ENCODE measurements at places on chromosomes 1 and 21.
A peak's percentile ranks its signal among the peaks of the same experiment; 100 is the strongest.

- DNase-seq: no peak
These were observed 65.2 kb downstream of the SIK1 start for GRCh38 chr21:43361493-43362296.

GRCh38 chr1:16927711-16928485 is 6.2 kb downstream of the CROCC start:
- DNase-seq: peak; percentile 30

- DNase-seq: no peak
These were observed 37.0 kb downstream of the DMAP1 start for GRCh38 chr1:44250068-44250781.

DNA sequence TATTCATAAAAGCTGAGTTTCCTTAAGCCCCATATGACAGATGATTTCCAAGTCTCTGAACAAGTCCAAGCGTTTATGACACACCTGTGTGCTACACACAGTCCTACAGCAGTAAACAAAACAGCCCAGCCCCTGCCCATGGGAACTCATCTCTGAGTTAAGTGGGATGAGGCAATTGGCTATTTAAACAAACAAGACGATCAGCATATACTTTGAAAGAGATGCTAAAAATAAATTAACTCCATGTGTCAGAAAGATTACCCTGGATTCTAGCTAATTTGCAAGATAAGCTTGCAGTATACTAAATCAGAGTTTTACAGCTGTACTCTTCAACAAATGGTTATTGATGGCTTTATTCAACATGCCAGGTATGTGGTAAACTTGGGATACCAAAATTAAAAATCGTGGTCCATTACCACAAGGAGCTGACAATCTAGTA is 7.0 kb downstream of the PSMG1 start:
- DNase-seq: no peak

GRCh38 chr21:45390831-45391742 is 13.9 kb upstream of the COL18A1 start:
- no peak for DNase-seq

DNA sequence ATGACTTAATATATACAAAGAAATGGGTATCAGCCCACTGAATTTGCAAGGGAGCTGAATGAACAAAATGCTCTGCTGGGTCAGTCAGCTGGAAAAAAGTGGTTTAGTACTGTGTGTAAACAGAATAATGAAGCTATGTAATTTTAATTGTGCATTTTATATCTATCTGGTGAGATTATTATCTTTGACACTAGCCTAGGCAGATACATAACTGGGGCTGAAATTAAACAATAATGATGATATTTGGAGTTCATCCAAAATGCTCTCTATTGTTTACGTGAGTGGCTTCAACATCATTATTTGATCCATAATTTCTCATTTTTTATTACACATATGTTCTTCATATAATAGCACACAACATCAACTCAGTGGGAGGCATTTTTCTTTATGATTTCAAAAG is 208.5 kb upstream of the SNX7 start:
- DNase-seq: no peak

DNA sequence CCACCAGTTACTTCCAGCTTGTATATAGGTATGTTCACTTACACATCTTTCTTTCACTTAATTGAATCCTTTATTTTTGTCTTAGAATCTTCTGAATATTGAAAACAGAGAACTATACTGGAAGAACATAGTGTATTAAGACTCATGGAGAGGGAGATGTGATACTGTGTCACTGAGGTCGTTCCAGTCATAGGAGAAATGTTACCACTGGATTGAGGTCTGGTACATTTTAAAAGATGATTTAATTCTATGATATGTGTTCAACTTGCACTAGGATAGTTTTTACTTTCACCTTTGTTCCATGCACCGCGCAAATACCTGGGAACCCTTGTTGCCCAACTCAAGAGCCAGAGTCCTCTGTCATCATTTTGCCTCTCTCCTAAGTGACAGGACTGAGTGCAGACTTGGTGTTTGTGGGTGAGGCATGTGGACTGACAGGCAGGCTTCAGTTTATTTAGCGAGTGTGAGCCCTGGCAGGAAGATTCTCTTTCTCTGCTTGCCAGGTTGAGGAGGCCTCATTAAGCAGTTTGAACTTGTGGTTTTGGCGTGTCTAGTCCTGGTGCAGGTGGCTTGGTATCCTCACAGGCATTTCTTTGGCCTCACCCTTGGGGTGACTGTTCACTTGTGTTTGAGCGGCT is 63.7 kb downstream of the DYRK1A start:
- DNase-seq: no peak

GRCh38 chr1:198714271-198714670 is 75.4 kb downstream of the PTPRC start:
- DNase-seq: no peak

- DNase-seq: no peak
These were observed 13.6 kb downstream of the EVA1C start for GRCh38 chr21:32426066-32426465.

GRCh38 chr1:248688527-248689298 is 13.9 kb downstream of the OR14I1 start:
- DNase-seq: no peak

GRCh38 chr1:169879034-169879840 is 14.5 kb downstream of the SCYL3 start:
- DNase-seq: no peak

DNA sequence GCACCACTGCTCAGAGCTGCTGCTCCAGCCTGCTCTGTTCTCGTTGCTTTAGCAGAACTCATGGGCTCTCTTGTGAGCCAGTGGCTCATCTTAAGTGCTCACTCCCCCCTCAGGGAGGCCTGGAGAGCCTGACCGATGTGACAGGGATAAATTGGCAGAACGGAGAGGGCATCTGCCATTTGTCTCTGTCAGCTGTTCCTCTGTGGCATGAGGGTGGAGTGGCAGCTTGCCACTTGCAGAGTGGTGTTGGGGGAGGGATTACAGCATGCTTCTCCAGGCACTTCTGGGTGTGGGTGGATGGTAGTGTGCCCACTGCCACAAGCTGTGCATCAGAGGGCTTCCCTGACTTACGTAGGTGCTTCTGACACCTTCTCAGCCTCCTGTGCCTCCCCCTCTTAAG is 229.5 kb downstream of the PAPPA2 start:
- DNase-seq: no peak

GRCh38 chr1:223847781-223848345 is 2.1 kb upstream of the TP53BP2 start:
- DNase-seq: no peak

DNA sequence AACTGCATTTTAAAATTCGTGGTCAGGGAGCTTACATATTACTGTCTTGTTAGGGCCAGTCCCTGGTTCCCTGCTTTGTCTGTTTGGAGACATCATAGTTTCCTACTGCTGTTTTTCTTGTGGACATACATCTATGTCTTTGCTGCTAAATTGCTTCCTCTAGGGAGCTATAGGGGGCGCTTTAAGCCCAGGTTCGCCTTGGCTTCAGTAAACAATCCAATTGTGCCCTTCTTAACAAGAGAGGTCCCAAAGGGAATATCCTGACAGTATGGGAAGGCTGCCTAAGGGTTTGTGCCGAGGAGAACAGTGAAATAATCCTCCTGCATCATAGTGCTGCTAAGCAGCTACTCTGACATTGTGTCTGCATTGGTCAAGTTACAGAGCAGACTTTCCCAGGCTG is 112.5 kb downstream of the USH2A start:
- DNase-seq: no peak

- no peak for DNase-seq
These were observed 8.0 kb downstream of the HES4 start for GRCh38 chr1:991895-992294.

DNA sequence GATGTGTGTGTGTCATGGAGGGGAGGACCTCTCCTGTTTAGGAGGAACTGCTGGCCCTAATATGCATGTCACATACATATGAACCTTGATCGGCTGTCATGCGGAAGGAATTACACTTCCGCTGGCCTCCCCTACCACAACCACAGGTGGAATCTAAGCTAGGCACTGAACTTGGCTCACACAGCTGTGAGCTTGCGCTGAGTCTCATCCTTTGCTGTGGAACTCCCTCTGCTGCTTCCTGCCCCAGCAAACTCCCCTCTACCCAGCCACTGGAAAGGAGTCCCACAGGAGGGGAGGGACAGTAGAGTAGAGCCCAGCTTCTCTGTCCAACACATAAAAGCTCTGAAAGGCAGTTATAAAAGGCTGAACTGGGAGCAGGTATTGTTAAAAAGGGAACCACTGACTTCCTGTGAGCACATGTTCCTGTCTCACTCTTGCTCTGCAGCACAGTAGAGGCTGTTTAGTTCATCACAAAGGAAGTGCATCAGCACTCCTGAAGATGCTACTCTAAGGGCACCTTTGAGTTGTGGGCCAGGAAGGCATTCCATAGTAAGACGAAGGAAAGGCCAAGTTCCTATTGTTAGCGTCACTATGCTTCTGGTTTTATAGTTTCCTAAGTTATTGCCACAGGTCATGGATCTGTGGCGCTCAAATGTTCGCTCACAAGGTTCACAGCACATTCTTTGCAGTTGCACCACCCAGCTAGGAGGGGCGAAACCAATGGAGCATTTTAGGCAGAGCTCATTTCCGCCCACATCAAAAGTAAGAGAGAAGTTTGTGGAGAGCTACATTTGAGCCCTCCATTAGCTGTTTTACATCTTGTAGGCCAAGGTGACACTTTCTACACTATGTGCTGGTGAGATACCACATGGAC is 17.7 kb upstream of the PTPRC start:
- DNase-seq: peak; percentile 41

DNA sequence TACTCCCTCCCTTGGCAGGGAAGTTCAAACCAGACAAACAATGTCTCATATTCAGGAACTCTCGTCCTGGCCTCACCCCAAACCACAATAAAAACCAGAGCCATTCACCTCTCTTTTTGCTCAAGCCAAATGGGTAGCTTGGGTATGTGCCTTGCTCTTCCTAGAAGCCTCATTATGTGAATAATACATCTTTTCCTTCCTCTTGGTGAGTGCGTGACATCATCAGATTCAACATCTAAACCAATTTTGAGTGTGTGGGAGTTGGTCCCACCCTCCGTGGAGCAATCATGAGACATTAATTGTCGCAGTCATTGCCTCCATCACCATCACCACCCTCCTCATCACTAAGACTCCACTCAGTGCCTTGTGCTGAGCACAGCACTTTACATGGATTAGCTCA is 482.9 kb downstream of the PTPRU start:
- peak; percentile 89 for DNase-seq

DNA sequence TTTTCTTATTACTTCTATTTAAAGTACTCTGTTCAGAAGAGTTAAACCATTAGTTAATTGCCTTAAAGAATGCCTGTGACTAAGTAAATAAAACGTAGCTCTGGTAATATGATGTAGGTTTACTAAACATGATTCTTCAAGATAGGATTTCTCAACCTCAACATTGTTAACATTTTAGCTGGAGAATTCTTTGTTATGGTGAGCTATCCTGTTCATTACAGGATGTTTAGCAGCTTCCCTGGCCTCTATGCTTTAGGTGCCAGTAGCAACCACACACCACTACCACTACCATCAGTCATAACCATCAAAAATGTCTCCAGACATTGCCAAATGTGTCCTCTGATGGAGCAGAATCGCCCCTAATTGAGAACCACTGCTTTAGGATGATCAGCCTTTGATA is 10.7 kb downstream of the RPF1 start:
- DNase-seq: no peak

DNA sequence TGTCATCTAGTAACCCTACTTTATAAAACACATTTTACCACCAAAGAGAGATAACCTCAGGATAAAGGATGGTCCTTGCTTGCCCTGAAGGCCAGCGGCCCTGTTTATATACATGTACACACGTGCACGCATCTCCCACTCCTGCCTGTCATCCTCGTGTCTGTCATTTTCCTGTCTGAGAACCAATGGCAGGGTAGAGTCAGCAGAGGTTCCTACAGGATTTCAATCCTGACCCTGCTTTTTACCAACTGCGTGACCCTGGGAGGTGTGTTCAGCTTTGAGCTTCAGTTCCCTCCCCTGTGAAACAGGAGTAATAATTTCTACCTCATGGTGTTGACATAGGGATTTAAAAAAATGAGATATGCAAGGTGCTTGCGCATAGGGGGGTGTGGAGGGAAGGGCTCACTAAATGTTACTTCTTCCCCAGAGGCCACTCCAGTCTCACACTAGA is 12.3 kb upstream of the RASSF5 start:
- DNase-seq: no peak

DNA sequence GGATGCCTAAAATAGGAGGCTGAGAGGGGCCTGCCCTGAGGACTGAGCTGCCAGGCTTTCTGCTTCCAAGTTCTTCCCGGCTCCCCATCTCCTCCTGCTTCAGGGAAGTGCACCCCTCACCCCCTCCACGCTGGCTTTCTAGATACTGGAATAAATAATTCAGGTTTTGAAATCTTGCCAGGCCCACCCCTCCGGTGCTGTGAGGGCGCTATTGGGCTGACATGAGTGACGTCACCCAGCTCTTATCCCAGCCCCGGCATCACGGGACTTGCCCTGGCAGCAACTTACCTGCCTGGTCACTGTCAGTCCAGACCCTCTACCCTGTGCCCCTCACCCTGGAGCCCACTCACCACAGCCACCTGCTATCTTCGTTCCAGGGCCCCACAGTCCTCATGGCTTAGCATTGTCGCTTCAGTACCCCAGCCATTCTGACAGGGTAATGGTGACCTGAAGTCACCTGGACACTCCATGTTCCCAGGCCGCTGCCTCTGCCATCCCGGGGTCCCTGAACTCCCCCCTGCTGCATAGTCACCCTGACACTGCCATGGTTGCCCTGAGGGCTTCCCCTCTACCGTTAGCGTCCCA is 819 bp upstream of the GPR3 start:
- peak; percentile 46 for DNase-seq

GRCh38 chr1:30187413-30188023 is 535.9 kb downstream of the MATN1 start:
- no peak for DNase-seq

DNA sequence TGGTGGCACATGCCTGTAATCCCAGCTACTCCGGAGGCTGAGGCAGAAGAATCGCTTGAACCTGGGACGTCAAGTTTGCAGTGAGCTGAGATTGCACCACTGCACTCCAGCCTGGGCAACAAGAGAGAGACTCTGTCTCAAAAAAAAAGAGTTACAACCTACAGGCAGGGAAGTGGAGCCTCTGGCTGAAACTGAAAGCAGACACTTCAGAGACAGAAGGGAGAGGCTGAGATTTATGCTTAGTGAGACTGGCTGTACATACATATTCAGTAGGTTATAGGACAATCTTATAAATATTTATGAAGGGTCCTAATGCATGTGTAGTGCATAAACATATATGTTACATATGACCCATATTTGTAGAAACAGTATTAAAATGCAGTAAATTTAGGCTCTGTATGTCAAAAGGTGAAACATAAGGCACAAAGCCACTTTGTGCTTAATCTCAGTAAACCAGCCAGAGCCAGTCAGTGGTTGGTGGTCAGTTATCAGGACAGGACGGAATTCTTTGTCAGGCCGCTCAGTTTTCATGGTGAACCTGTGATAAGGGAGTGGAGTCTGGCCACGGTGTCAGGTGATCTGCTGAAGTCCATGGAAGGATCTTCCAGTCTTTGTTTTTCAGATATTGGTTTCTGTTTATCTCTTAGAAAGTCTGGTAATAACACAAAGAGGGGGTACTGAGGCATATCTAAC is 13.7 kb downstream of the RHEX start:
- DNase-seq: peak; percentile 57

- no peak for DNase-seq
These were observed 156.8 kb downstream of the FOXD2 start for GRCh38 chr1:47594627-47595026.

GRCh38 chr1:167582722-167583121 is 29.2 kb upstream of the CREG1 start:
- no peak for DNase-seq

- no peak for DNase-seq
These were observed 32.1 kb downstream of the LYST start for GRCh38 chr1:235834620-235835019.
